ENCODE measurements at places on chromosomes 3 and 15.

DNA sequence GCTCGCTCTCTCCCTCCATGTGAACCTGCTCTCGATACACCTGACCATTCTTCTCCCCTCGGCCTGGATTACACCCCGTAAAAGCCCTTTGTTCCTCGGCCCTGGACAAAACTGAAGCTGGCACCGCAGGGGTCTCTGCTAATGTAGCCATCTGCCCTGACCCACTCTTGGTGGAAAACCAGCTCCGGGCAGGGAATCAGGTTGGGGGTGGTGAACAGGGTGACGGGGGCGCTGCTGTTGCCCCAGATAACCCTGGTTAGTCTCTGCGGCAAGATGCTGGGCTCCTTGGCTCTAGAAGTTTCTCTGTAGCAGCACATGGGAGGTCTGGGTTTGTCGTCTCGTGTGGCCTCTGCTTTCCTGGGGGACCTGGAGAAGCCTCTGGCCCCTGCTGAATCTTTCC is 86.4 kb downstream of the WNT7A start:
- DNase-seq = no peak

- DNase-seq = no peak
Observed at GRCh38 chr15:98440917-98441316, 207.4 kb upstream of the IGF1R start.

DNA sequence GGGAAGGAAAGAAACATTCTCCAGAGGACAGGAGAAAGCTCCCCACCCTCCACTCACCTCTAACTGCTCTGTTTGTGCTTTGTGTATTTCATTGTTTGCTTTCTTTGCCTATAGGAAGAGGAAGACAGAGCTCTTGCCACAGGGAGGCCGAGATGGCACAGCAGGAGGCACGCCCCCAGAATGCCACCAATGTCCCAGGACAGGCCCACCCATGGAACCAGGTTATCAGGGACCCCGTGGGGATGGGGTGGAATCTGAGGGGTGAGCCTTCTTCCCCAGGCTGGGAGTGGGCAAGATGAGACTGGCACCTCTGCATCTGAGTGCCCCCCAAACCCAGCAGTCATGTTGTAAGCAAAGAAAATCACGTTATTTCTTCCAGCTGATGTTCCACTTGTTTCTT is 155.8 kb downstream of the TBC1D2B start:
- no peak for DNase-seq

DNA sequence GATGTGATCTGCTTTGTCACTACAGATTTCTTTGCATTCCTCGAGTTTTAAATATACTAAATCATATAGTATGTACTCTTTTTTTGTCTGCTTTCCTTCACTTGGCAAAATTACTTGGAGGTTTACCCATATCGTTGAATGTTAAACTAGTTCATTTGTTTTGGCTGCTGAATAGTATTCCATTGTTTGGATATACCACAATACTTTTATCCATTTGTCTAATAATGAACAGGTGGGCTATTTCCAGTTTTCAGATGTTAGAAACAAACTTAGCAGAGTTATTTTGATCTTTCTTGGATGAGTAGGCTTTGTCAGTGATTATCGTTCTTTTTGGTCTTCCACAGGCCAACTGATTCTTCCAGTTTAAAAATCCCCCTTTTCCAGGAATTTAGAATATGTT is 154.0 kb upstream of the TGFBR2 start:
- DNase-seq = no peak

- no peak for DNase-seq
Observed at GRCh38 chr3:194140520-194141414, 4.8 kb downstream of the HES1 start.

DNA sequence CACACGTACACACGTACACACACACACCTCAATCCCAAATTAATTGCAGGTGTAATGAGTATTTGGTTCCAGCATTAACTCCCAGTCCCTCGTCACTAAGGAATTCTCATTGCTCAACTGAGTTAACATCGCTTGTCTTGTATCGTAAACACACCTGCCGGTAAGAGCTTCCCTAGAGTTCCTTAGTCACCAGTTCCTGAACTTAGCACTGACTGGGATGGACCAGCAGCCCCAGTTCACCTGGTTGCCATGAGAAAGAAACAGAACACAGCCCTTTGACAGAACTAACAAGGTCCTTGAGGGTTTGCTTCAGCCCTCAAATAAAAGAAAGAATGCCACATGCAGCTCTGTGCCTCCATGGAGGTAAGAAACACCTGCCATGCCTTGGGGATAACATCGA is 66.3 kb upstream of the SLCO3A1 start:
- no peak for DNase-seq

DNA sequence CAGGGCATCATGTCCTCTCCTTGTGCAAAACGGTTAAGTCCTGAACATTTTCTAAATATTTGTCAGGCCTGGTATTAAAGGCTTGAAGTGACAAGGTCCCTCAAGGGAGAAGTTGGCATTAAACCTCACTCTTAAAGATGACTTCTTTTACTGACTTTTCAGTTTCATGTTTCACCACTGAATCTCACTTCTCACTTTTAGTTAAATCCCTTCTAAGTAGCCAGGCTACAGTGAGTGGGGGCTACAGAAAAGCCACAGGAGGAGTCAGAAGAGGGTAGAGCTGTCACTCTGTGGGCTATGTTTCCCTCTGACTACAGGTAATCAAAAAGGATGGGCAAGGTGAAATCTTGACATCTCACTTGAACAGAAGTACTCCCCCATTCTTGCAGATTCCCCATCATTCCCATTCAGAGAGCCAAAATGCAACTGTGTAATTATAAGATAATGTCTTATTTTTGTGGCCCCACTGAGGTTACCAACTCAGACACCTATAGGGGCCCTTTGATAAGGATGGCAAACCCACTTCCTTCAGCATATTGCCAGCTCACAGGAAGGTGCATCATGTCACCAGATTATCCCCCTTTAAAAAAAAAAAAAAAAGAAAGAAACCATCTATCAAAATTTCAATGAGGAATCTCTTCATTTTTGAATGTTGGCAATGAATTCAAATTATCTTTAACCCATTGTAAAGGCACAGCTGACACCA is 790.1 kb upstream of the CFAP20DC start:
- DNase-seq = no peak

- DNase-seq = no peak
Observed at GRCh38 chr3:98945101-98945524, 43.6 kb upstream of the DCBLD2 start.

DNA sequence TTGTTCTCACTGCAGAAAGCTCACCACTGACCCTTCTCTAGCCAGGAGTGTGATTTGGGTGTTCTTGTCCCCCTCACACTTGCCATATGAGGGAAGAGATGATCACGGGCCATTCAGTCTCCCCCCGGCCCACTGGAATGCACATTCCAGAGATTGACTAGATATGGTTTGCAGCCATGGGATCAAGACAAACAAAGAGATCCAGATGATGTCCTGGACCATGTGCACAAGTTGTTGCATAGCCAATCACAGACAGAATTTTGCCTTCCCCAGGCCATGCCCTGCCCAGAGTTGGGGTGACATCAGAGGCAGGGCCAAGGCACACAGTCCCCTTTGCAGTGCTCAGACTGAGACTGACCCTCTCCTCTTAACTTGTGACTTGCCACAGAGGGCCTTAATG is 14.8 kb downstream of the MUC13 start:
- DNase-seq = no peak

- no peak for DNase-seq
Observed at GRCh38 chr3:39819899-39820298, 10.5 kb downstream of the MYRIP start.

DNA sequence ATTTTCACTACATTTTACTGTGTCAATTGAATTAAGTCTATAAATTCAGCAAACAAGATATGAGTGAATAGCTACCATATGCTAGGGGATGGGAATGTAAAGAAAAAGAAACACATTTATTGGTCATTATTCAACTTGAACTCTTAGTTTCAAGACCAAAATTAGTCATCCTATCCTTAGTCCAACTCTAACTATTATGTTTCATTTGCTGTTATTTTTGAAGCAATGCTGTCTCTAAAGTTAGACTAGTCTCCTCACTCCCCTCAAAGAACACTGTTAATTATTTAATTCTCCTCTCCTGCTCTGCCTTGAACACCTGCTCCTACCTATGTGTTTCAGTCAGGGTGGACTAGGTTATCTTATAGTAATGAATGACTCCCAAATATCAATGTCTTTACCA is 920.9 kb downstream of the TUSC7 start:
- no peak for DNase-seq

DNA sequence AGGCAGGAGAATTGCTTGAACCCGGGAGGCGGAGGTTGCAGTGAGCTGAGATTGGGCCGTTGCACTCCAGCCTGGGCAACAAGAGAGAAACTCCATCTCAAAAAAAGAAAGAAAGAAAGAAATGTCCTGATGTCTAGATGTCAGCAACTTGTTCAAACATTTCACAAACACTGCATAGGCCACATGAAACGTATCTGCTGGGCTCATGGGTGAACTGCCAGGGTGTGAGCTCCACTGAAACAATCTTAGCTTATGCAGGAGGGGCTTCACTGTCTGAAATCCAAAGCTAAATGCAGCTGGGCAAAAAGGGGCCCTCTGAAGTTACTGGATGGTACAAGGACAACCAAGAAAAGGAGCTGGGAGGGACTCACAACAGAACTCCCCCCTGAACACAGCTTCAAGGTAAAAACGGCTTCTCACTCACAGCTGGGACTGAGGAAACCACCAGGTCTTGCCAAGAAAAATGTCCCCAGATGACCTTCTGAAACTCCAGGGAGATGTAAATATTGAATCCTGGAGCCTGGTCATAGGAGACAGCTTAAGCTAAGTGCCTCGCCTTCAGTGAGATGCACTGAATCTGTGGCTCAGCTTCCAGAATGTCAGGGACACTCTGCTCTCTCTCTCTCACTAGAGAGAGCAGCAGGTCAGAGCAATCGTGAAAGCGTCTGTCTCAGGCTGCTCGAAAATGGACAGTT is 31.9 kb downstream of the SEC61A1 start:
- no peak for DNase-seq

DNA sequence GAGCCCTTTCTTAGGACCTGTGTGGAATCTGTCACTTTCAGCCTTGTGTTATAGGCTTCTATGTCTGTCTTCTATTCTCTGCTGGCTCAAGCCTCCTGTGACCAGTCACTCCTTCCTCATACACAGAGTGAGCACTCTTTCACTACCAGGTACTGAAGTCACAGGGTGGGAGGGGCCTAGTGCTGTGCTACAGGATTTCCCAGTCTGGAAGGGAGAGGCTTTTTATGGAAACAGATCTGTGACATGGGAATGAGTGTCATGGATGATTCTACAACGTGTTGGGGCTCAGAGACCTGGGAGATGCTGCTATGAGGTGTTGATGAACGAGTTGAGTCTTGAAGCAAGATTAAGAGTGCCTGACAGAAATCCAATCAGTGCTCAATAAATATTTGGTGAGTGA is 100.5 kb downstream of the PDCD6IP start:
- no peak for DNase-seq

GRCh38 chr3:55297706-55298105 is 189.4 kb downstream of the WNT5A start:
- DNase-seq = no peak

DNA sequence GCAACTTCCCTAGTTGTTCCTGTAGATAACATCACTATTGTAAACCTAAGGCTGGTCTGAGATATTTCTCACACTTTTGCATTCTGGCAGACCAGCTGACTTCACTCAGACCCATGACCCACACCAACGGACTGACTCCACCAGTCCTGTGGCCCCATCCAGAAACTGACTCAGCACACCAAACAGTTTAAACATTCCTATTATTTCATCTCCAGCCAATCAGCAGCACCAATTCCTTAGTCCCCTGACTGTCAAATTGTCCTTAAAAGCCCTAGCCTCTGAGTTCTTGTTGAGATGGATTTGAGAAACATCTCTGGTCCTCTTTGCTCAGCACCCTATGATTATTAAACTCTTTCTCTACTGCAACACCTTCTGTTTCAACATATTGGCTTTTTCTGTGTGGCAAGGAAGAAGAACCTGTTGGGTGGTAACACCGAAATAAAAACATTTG is 12.2 kb upstream of the IDH2 start:
- no peak for DNase-seq

- no peak for DNase-seq
Observed at GRCh38 chr3:111087924-111088469, 16.4 kb downstream of the NECTIN3 start.

DNA sequence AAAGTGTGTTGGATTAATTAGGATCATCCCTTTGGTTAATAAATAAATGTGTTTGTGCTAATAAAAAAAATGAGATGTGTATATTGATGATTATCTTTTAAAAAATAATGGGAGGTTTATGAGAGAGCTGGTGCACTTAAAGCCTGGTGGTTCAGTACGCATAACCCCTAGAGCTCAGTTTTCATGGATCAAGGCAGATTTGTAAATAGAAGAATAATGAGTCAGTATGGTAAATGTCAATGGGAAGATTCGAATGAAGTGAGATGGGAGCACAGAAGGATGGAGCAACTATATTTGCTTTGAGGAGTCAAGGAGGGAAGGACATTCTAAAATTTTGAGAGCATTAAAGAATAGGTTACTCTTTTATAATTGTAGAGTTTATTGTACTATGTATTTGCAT is 35.4 kb downstream of the AKAP13 start:
- no peak for DNase-seq

GRCh38 chr15:90286678-90287077 is 21.2 kb downstream of the NGRN start:
- no peak for DNase-seq

DNA sequence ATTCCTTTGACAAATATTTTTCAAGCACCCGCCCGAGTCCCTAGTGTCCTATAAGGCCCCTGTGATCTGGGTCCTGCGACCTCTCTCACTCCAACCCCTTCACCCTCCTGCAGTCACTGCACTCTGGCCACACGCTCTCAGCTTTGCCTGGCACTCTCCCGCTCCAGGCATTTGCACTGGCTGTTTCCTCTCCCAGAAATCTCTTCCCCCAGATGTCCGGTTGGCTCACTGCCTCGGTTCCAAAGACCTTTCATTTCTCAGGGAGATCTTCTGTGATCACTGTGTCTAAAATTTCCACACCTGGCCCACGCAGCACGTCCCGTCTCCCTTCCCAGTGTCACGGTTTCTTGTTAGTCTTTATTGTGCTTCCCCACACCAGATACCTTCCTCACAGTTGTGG is 97.4 kb downstream of the WNT7A start:
- DNase-seq = no peak

GRCh38 chr3:64728428-64728827 is 40.6 kb upstream of the ADAMTS9 start:
- DNase-seq = no peak

GRCh38 chr3:187802928-187803259 is 57.6 kb upstream of the BCL6 start:
- DNase-seq = no peak

DNA sequence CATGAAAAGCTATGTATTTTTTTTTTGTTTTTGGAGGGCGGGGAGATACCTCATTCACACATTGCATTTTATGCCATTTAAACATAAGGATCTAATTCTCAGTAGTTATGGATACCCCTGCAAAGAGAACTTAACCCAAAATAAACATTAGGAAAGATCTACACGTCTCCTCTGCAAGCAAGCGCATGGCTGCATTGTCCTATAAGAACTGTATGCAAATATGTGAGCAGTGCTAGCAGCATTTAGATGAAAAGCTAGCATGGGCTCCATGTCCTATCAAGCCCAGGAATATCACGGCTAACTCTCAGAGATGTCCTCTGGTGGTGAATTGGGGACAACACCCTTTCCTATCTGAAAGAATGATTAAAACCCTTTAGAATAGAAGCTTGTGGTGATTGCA is 292.8 kb downstream of the MEX3B start:
- DNase-seq = no peak

- no peak for DNase-seq
Observed at GRCh38 chr3:71290301-71290700, 293.2 kb downstream of the FOXP1 start.
